NAMALWA (cell line): ENCODE measurements at places on chromosomes 3 and 15.

GRCh38 chr3:1774597-1774996 lies 324.1 kb upstream of the CNTN4 start:
- no peak for DNase-seq

DNA sequence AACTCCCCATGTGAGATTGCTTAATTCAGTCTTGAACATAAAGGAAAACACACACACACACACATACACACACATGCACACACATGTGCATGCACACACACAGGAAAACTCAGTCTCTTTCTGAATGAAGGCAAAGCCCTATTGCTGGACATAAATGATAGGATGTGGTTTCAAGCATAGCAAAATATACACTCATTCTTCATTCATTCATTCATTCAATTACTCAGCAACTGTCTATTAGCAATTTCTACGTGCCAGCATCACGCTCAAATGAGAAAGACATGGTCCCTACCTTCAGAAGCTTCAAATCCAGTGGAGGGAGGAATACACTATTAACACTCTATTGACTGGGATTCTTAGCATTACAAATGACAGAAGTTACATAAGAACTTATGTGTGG lies 41.8 kb upstream of the UBE2E2 start:
- DNase-seq = no peak

- DNase-seq = no peak
Observed at GRCh38 chr15:55775316-55775715, 32.4 kb upstream of the PRTG start.

DNA sequence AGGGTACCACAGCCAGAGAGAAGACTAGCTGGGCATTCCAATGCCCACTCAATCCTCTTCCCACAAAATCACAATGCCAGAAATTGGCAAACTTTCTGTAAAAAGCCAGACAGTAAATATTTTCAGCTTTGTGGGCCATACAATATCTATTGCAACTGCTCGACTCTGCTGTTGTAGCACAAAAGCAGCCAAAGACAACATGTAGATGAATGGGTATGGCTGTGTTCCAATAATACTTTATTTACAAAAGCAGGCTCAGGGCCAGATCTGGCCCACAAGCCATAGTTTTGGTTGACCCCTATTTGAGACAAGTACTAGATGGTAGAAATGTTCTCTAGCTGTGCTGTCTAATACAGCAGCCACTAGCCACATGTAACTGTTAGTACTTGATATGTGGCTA lies 330.9 kb downstream of the ERC2 start:
- no peak for DNase-seq

DNA sequence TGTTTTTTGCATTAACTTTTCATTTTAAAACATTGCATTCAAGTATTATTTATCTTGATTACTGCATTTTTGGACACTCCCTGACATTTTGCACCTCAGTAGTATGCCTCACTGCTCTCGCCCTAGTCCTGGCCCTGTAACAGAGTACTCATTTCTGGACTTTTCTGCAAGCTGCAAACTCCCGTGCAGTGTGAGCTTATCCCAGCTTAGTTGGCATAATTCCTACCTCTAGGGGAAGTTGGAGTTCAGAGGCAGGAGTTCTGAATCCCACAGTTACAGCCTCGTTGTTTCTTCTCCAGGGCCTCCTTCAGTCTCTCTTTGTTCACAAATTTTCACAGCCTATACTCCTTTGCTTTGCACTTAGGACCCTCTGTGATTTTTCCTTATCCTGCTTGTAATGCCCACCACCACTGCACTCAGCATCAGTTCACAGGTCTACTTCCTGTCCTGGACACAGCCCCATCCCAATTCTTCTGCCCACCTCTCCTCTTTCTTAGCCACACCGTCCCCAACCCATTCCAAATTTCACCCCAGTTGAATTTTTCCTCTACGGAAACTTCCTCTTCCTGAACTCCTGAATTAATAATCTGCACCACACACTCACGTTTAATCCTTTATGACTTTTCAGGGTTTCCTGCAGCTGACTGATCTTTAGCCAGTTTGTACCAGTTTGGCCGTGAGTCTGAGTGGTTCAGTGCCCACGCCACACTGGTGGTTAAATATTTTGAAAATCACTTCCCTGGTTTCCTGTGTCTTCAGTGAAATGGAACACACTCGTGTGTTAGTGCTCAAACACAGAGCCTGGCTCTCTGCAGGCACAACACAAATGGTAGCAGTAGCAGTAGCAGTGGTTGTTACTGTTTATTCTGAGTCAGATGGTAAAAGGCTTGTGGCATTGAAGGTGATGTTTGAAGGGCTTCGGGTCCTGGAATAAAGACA lies 6.3 kb upstream of the CTSH start:
- peak; percentile 21 for DNase-seq

DNA sequence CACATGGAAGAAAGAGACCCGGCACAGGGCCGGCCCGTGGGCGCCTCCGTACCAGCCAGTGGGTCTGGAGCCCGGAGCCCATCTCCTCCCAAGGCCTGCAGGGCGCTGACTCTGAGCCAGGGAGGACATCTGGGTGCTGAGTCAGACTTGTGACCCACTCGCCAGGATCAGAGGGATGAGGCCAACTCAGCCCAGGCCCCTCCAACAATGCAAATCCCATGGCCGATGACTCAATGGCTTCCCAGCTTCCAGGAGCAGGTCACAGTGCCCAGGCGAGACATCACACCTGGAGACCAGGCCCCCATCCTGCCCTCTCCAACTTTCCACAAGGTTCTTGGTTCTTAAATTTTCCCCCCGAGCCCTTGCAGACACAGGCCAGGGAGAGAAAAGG lies 95.1 kb downstream of the LRIG1 start:
- DNase-seq = no peak

- DNase-seq = no peak
Observed at GRCh38 chr3:71393093-71393492, 190.4 kb downstream of the FOXP1 start.

DNA sequence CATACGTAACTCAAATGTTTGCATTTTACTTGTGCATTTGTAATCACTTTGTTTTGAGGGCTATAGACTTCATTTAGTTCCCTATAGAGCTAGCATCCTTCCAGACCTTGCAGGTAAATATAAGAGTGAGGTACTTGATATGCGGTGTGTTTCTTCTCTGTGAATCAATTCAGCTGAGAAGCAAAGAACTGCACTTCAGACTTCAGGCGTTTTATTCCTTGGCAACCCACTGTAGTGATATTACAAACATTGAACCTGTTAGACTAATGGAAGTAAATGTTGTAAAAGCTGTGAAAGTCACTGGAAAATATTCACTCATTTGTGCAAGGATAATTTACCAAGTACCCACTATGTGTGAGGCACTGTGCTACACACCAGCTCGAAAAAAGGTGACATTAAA lies 94.1 kb upstream of the CHL1 start:
- DNase-seq = no peak

GRCh38 chr3:141552440-141552991 lies 65.7 kb downstream of the RASA2 start:
- DNase-seq = no peak

GRCh38 chr3:18386274-18386890 lies 38.8 kb downstream of the SATB1 start:
- no peak for DNase-seq

- peak; percentile 70 for DNase-seq
Observed at GRCh38 chr3:130276203-130276803, 69.2 kb upstream of the COL6A5 start.

GRCh38 chr3:46496746-46497555 lies 825 bp upstream of the RTP3 start:
- peak; percentile 32 for DNase-seq

DNA sequence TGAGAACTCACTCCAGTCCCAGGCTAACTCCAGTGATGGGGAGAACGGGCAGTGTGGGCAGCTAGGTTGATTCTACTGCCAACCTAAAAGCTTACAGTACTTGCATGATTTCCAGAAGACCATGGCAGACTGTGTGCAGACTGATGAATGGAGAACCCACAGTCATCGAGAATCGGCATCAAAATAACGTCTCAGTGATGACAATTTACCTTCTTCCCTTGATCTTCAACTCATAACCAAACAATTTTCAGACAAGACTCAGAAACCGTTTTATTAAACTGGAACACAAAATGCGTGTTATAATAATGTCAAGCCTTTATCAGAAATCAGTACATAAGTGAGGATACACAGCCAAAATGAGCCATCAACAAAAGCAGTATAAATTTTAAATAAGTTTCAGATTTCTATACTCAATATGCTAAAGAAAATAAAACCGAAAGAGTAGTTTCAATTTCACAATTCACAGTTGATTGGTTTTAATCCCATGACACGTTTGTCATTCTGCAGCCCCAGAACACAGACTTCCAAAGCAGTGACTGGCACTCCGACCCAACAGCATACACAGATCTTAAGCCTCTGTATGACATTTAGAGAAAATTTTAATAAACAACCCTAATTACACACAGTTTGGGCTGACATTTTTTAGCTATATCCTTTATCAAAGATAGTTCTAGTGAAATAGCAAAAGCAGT lies 54.5 kb downstream of the ZMAT3 start:
- DNase-seq = peak; percentile 74

GRCh38 chr3:192917028-192917403 lies 640 bp downstream of the MB21D2 start:
- no peak for DNase-seq

- DNase-seq = no peak
Observed at GRCh38 chr15:25863111-25863967, at the start of gene ATP10A. Gene ATP10A, minus strand, starts transcription at chr15:25863327. Its CDS starts 231 bp downstream, at chr15:25863096.

DNA sequence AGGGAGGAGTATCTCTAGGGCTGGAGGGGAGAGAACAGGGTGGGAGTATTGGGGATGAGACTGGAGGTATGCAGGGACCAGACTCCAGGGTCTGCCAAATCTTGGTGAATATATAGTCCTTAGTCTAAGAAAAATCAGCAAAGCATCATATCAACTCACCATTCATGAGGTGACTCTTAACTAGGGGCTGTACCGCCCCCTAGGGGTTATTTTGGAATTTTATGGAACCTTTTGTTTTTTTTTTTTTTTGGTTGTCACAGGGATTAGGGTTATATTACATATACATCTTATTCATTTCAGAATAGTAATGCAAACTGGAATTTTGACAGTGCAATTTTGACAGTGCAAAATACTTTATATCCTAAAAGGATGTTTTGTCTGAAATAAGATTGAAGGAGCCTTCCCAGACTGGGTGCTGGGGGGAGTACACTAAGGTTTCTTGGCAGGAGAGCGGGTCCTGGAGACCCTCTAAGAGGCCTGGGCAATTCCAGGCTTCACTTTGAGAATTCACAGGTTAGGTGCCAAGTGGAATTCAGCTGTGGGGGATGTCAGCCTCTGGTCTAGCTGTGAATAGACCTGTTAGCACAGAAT lies 7.5 kb downstream of the CMTM7 start:
- peak; percentile 72 for DNase-seq

- DNase-seq = no peak
Observed at GRCh38 chr3:59884409-59884808, 834.6 kb upstream of the CFAP20DC start.

DNA sequence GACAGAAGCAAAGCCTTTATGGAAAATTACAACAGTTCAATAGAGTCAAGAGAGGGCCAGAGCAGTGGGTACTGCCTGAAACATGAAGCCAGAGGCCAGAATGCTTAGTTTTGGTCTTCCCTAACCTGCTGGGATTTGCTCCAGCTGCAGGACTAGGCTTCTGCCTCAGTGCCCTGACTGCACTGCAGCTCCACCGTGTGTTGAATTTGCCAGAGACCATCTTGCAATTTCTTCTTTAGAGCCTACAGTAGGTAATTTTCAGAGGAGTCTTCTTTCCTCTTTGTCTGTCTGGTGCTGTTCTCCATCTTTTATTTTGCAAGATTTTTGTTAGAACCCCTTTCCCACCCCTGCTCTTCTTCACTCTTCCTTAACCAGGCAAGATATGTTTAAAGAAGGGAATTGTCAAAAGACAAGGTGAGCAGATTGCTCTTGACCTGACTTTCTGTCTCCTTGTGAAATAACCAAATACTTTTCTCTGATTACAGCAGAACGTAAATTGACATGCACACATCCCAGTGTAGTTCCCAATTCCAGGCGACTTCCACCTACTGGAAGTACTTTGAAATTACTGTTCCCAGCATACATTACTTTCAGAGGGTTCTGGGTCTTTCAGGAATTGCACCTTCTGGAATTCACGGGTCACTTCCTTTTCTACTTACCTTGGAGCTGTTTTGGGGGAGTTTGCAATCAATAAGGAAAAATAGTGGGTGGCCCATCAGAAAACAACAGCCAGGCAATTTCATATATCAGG lies 161.2 kb downstream of the MINAR1 start:
- DNase-seq = peak; percentile 11

DNA sequence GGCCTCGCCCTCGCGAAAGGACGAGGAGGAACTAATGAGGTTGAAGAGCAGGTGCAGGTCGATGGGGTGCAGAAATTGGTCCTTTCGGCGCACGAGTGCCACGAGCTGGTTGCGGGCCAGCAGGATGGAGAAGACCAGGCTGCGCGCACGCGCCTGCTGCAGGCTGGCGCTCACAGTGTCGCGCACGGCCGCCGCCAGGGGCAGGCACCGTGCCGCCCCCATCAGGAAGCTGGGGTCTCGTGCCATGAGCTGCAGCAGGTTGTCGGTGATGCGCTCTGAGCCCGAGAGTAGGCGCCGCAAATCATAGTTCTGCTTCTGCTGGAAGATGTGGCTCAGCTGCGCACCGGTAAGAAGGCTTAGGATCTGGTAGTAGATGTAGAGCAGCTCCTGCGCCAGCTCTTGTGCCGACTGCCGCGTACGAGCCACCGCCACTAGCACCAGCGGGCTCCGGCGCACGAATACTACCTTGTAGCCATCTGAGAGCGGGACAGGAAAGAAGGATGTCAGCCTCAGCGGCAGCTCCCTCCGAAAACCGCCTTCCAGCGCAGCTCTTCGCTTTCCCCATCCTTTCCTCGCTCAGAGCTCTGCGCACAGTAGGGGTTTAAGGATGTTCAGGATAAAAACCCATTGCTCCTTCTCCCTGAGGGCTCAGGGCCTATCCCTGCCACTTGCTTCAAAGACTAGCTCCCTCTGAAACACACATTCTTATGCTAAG lies 6.9 kb upstream of the MST1R start:
- DNase-seq = no peak

GRCh38 chr3:186843039-186843432 lies 526 bp downstream of the ADIPOQ start:
- no peak for DNase-seq

- no peak for DNase-seq
Observed at GRCh38 chr15:70453238-70453637, 310.1 kb downstream of the UACA start.

DNA sequence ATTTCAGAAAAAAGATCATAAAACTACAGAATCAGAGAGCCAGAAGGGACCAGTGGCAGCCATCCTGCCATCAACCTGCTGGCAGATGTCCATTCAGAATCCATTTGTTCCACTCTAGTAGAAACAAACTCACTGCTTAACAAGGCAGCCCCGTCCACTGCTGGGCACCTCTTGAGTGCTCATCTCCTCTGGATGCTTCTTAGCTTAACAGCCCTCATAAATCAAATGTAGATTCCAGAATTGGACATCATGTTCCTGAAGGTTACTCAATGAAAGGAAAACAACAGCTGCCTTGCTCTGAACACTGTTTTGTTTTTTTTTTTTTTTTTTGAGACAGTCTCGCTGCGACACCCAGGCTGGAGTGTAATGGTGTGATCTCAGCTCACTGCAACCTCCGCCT lies 37.3 kb downstream of the ABCC5 start:
- no peak for DNase-seq
